ENCODE measurements at places on chromosomes 6 and 20.

- DNase-seq: peak; percentile 85
- H3K4me3 ChIP-seq: no peak overlapping the region
- no peak overlapping the region for H3K27ac ChIP-seq
- H3K36me3 ChIP-seq: no peaks in the 10 kb centered on the region
- H3K4me1 ChIP-seq: peaks cover 16% of the 10 kb centered on the region
Observed at GRCh38 chr6:146905181-146905704, 299.0 kb upstream of the STXBP5 start.

DNA sequence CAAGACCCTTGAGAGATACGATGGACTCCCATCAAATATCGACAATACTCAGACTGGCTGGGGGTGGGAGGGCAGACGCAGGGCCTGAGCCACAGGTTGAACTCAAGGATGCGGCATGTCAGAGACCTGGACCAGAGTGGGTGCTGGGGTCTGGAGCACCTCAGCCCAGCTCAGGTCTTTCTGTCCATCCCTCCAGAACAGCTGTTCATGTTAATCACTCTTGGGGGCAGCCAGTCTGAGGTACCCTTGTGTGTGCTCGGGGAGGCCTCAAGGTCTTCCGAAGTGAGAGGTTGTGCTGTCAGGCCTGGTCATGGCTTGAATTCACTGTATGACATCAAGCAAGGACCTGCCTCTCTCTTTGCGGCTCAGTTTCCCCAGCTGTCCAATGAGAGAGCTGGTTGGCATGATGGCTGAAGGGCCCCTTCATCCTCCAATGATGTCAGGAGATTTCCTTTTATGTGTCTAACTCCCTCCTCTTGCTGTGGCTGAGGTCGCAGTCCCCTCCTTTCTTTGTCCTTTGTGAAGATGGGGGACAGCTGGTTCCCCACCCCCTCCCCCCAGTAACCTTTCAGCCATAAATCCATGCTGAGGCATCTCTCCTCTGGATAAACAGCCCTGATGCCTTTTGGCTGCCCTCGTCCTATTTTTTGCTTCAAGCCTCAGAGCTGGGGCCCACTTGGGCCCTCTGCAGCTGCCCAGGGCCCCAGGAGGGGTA, 15.3 kb downstream of the MYH7B start:
- no peaks in the 10 kb centered on the region for H3K27me3 ChIP-seq
- H3K4me3 ChIP-seq: no peak overlapping the region
- no peaks in the 10 kb centered on the region for H3K4me1 ChIP-seq
- H3K36me3 ChIP-seq: no peaks in the 10 kb centered on the region
- no peak for DNase-seq
- H3K27ac ChIP-seq: no peak overlapping the region

GRCh38 chr6:105745464-105746129, 340.5 kb upstream of the PRDM1 start:
- H3K4me3 ChIP-seq: no peak overlapping the region
- H3K27ac ChIP-seq: no peak overlapping the region
- H3K36me3 ChIP-seq: no peaks in the 10 kb centered on the region
- H3K4me1 ChIP-seq: peaks cover 22% of the 10 kb centered on the region
- DNase-seq: no peak

GRCh38 chr20:43979576-43980105, 65.0 kb downstream of the TOX2 start:
- no peak overlapping the region for H3K27ac ChIP-seq
- no peaks in the 10 kb centered on the region for H3K27me3 ChIP-seq
- no peak overlapping the region for H3K4me3 ChIP-seq
- DNase-seq: no peak

- no peak overlapping the region for H3K4me3 ChIP-seq
- H3K36me3 ChIP-seq: peaks cover 20% of the 10 kb centered on the region
- peaks cover 11% of the 10 kb centered on the region for H3K4me1 ChIP-seq
Observed at GRCh38 chr20:21159658-21160380, 33.9 kb downstream of the KIZ start.
